ENCODE measurements at places on chromosomes 16 and 17. TPM values are rescaled to one million over a fixed set of nuclear protein-coding genes. Genes with fewer than 3 reads are reported as not detected.

Gene OGFOD1
- 154 TPM for total RNA-seq

GRCh38 chr16:69143116-69143515 lies 10.7 kb downstream of the UTP4 start:
- DNase-seq, result peak; percentile 13

Gene KRTAP4-5
- not detected for total RNA-seq

DNA sequence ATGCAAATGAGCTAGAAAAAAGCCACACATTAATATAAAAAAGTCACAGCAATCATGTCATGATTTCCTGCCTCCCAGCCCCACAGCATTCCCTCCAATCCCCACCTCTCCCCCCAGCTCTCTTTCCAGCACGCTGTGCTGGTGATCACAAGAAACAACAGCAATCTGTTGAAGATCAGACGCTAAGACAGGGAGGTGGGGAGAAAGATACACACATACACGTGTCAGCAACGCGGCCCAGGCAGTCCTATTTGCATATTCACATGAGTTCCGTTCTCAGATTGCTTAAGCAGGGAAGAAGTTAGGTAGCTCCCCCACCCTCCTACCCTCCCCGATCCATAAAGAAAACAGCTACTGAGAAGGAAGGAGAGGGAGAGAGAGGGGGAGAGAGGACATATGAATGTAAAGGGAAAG lies 405.5 kb upstream of the PSMD7 start:
- DNase-seq, result no peak

DNA sequence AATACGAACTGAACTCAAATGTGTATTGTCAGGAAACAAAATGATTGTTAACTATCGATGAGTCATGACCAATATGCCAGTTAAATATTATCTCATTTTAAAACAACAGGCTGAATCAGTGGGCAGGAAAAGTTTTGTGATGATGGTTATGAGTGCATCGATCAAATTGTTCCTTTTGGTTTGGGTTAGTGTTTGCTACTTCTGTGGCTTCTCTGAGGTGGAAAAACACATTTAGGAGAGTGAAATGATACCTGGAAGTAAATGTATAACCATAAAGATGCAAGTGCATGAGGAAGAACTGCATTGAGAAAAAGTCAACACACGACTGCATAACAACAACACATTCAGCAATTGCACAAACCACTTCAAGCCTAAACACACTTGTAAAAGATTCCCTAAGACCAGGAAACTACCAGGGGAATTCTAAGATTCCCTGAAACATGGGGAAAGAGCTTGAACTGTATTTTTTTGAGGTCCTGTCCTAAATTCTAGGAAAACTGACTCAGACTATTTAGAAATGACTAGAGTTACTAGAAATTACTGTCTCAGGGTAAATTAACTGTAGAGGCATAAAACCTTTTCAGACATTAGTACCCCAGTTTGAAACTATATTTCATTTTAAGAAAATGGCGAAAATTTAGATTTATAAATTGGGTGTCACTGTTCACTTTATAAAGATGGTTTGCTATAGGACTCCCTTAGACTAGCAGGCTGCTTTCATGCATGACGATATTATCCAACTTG lies 44.8 kb downstream of the CDYL2 start:
- DNase-seq, result no peak

Gene STX1B
- total RNA-seq, result 0.26 TPM

GRCh38 chr17:42562388-42563142 lies 617 bp downstream of the COASY start:
- no peak for DNase-seq

Gene TMEM238L
- total RNA-seq, result not detected

DNA sequence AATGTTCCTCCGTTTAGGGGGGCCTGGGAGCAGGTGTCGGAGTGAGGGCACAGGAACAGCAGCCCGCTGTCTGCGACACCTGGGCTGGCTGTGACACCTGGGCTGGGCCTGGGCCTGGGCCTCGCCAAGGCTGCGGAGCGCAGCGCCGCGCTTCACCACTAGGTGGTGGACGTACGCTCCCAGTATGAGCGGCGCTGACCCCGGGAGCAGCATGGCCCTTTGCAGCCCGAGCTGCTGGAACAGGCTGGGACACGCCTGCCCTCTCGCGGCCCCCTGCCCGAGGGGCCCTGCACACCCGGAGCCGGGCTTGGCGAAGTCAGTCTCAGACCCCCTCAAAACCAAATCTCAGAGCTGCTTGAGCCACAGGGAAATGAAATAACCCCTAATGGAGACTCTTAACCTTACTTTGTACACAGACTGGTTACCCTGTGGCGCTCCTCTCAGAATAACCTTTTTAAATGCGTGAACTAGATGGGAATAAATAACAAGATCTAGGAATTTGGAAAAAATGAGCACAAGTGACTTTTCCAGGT lies 38.6 kb upstream of the FA2H start:
- peak; percentile 51 for DNase-seq

GRCh38 chr16:23905027-23905426 lies 69.2 kb downstream of the PRKCB start:
- DNase-seq, result peak; percentile 52

DNA sequence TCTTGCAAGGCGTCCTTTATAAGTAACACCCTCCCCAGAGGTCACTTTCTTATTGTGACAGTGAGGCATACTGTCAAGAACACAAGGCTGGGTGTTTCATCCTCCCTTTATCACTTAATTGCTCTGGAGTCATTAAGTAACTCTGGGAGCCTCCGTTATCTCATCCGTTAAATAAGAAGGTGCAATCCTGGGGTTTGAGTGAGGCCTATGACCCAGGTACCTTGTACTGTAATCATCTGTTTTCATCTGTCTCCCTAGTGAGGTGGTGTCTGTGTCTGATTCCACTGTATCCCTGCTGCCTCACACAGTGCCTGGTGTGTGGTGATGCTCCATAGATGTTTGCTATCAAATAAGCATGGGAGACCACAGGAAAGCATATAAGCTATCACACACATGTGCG lies 17.7 kb downstream of the TNS4 start:
- no peak for DNase-seq

DNA sequence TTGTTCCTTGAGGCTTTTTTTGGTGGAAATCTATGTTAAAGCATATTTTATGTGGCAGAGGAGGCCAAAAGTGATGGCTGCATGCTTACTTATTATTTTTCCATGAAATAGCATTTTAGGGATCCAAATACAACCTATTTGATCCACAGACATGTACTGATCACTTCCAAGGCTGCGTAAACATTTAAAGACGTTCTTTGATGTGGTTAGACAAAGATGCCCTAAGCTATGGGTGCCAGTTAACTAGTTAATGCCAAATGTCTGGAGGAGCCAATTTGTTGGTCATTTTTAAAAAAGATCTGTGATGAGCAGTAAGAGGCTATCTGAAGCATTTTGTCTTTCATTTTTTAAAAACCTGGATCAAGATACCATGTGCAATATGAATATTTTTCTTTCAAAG lies 17.3 kb upstream of the PRKCA start:
- DNase-seq, result no peak

DNA sequence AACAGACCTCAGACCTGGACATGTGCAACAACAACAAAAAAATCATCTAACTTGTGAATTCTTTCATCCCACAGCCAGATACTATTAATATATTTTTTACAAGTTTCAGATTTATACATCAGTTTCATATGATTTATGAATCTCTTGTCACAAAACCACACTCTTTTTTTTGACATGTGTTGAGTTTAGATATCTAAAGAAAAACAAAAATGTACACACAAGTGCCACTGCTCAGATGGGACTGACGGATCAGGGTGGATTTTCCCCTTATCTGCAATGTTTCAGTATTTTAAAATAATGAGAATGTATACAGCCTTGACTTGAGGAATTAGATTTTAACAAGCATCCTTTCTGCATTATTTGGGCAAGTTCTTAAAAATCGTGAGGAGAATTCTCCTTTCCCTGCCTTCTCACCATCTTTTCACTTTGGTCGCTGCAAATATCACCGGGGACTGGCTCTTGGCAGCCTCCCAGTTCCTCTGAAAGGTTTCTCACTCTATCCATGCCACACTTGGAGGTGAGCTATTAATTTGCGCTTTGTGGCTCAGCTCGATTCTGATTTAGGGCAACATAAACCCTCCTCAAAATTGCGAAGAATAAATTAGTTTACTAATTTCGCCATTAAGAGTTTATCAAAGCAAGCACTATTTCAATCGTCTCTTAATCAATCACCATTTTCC lies 225.7 kb downstream of the XYLT1 start:
- DNase-seq, result no peak

Gene CCL23
- not detected for total RNA-seq

DNA sequence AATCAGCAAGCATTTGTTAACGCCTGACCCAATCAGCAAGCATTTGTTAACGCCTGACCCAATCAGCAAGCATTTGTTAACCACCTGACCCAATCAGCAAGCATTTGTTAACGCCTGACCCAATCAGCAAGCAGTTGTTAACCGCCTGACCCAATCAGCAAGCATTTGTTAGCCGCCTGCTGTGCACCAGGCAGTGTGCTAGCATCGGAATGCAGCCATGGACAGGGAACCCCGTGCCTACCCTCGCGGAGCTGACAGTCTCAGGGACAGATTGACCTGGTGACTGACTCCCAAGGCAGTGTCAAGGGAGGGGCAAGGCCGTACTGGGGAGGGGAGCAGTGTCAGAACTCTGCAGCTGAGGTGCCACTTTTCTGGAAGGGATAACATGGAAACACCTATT lies 66.9 kb downstream of the ABR start:
- DNase-seq, result peak; percentile 29

- DNase-seq, result no peak
These were observed 272.8 kb downstream of the WWOX start for GRCh38 chr16:78372277-78372676.

Gene ORC6
- 72.3 TPM for total RNA-seq

DNA sequence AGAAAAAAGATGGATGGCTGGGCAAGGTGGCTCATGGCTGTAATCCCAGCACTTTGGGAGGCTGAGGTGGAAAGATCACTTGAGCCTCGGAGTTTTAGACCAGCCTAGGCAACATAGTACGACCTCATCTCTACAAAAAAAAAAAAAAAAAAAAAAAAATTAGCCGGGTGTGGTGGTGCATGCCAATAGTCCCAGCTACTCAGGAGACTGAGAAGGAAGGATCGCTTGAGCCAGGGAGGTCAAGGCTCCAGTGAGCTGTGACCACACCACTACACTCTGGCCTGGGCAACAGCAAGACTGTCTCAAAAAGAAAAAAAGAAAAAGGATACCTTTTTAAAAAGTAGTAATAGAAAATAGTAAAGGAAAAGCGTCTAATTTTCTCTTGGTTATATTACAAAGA lies 20.7 kb downstream of the ZNF652 start:
- no peak for DNase-seq

GRCh38 chr16:13638218-13638617 lies 281.7 kb upstream of the ERCC4 start:
- no peak for DNase-seq

Gene HSPB9
- not detected for total RNA-seq

Gene ZNF771
- total RNA-seq, result 27.4 TPM

Gene TBC1D3G
- 0.50 TPM for total RNA-seq

GRCh38 chr17:56798916-56799315 lies 34.8 kb downstream of the C17orf67 start:
- DNase-seq, result peak; percentile 30

Gene ANKRD40CL
- total RNA-seq, result not detected

Gene NXN
- total RNA-seq, result 4.6 TPM

Gene ALOX15B
- total RNA-seq, result not detected
